ENCODE measurements at places on chromosomes 12 and 14.

GRCh38 chr14:101207897-101208296 is 304.4 kb upstream of the RTL1 start:
- no peak for DNase-seq

- DNase-seq, result no peak
These were observed 1030.7 kb downstream of the AACS start for GRCh38 chr12:126095748-126096510.

DNA sequence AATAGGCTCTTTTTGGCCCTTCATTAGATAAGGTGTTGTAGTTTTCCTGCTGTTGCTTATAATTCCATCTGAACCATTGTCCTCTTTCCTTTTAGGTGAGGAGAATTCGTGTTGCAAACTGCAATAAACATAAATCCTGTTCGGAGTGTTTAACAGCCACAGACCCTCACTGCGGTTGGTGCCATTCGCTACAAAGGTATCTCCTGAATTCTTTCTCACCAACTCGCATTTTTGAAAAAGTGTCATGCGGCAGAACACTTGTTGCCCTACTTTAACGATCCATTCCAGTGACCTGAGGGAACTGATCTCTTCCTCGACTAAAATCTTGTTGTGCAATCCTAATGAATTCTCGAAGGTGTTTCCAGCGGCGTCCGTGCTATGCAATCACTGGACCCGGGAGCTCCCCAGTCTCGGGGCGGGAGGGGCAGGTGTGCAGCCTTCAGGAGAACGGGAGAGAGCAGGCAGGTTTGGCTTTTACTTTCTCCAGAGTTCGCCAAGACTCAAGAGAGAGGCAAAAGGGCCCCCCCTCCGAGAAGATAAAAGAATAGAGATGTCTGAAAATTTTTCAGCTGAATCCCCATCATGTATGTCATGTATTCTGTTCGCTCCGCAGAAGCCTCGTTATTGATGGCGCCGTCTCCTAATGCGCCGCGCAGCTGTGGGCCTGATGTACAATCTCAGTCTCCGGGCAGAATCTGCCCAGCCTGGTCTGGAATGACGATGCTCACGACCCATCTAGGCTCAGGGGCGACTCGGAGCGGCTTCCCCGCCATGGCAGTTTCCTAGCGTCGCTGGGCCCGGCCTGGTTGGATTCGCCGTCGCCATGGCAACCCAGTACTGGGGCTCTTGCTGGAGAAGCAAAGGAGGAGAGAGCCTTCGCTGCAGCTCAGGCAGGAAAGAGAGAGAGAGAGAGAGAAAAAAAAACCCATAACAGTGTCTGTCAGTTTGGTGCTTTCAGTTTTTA is 38.2 kb downstream of the PLXNC1 start:
- DNase-seq, result no peak

GRCh38 chr14:41986083-41986645 is 379.5 kb downstream of the LRFN5 start:
- no peak for DNase-seq

All from activated naive CD4-positive, alpha-beta T cell (primary cell).